CD8-positive, alpha-beta T cell (primary cell): ENCODE measurements at places on chromosomes 12 and 14.
A peak's percentile ranks its signal among the peaks of the same experiment; 100 is the strongest.

DNA sequence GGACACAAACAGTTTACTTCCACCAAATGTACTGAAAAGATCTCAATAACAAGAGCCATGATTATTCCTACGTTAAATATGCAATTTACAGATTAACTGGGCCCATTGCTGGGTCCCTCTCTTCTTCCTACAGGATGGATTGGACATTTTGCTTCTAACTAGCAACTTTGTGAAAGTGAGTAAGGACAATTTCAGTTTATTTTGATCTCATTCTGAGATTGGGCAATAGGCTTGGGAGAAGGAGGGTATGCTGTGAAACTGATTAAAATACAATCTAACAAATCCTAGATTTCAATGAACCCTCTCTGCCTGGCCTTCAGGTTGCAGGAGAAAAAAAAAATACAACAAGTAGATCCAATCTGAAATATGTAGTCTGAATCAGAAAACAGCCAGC is 121.5 kb downstream of the PRKD1 start:
- DNase-seq, result no peak

- DNase-seq, result peak; percentile 74
These were observed 80.4 kb upstream of the KCNA1 start for GRCh38 chr12:4829161-4829792.

DNA sequence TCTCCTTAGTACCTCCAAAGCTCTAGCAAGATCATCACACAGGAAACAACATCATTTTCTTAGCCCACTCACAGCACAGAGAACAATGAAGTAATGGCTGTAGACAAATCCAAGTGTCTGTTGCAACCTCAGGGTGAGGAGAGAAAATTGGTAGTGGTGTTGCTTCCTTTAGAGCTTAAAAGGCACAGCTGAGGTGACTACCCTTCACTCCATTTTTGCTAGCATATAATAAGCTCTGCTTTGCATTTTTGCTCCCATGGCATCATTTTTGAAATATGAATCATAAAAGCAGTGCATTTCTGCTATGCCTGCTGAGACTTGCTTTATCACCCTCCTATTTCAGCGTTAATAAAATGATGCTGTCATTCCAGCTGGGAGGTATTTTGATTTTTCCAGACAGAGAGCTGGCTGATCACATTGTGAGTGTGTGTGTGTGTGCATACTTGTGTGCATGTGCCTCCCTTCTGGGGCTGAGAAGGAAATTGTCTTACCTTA is 18.5 kb upstream of the PCNX1 start:
- DNase-seq, result no peak

DNA sequence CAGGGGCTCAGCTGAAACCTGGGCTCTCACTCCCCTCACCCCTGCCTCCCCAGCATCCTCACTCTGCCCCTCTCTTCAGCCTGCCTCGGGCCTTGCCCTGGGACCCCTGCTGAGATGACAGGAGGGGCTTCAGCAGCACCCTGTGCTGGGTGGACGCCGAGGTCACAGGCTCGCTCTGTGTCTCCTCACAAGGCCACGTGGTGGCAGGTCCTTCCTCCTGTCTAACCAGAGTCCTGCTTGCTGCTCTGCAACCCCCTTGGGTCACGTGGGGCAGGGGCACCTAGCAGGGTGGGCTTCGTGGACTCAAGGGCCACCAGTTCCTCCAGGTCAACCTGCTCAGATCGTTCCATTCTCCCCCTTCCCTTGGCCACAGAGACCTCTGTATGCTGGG is 90.4 kb downstream of the TMEM121 start:
- no peak for DNase-seq

DNA sequence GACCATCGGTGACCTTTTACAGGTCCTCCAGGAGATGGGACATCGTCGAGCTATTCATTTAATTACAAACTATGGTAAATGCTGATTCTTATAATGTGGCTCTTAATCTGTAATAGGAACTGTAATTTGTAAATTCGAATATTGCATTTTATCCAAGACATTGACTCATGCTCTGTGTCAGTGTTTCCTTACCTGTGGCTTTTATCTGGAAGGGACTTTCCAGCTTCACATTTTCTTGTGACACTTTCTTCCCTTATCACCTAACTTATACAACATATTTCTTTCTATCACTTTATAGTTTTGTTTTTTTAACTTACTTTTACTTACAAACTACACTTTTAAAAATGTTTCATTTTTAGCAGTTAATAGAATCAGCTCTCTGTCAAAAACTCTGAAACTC is 14.8 kb downstream of the IRAK3 start:
- DNase-seq, result no peak

DNA sequence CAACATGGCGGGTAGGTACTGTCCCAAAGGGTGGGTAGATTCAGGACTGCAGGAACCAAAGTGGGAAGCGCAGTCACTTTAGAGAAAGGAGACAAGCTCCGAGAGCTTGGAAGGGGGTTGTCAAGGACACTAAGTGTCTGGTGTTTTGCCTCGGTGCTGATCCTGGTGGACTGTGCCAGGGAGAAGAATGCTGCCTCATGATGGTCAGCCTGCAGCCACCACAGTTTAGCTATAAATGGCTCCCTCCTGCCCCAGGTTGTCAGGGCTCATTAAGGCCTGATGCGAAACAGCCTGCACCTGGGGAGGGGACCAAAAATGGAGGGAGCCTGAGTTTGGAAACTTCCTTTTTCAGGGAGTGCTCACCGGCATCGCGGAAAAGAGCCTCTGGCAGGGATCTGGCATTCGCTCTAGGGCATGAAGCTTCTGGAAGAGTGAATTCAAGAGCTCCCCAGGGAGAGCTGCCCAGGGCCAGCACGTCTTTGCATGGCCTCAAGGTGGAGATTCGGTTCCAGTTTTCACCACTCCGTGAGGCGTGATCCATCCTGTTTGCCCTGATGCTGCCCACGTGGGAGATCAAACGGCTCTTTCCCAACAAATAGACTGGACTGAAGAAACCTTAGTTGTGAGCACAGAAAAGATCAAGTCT is 164.0 kb downstream of the FOXN3 start:
- no peak for DNase-seq
